ENCODE measurements at places on chromosomes 11 and 22.

DNA sequence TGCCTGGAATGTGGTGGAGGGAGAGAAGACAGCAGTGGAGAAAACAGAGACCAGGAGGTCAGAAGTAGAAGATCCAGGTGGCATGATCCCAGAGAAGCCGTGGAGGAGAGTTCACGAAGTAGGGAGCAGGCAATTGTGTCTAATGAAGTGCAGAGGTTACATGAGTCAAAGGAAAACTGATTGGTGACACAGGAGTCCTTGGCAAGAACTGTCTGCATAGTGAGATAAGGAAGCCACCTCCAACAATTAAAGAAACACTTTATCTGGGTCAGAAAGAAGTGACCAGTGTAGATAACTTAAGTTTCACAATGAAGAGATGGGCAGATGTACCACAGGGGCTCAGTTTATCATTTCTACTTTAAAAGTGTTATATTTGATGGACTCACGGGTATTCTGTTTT, 57.0 kb upstream of the PTH start:
- no peaks in the 10 kb centered on the region for H3K36me3 ChIP-seq
- no peaks in the 10 kb centered on the region for H3K27me3 ChIP-seq
- H3K4me1 ChIP-seq: no peaks in the 10 kb centered on the region
- no peak overlapping the region for H3K27ac ChIP-seq
- DNase-seq: no peak

- H3K36me3 ChIP-seq: no peaks in the 10 kb centered on the region
- no peak for DNase-seq
- H3K27me3 ChIP-seq: peaks cover 38% of the 10 kb centered on the region
Measured at GRCh38 chr11:31919175-31919574, 108.1 kb upstream of the PAX6 start.

- H3K36me3 ChIP-seq: no peaks in the 10 kb centered on the region
- peaks cover 59% of the 10 kb centered on the region for H3K27me3 ChIP-seq
- H3K4me3 ChIP-seq: peak overlapping the region; percentile 85
- peaks cover 7% of the 10 kb centered on the region for H3K4me1 ChIP-seq
Measured at GRCh38 chr11:32333320-32333991, 101.9 kb downstream of the WT1 start.

GRCh38 chr11:112844517-112844916, 116.7 kb upstream of the NCAM1 start:
- H3K4me1 ChIP-seq: no peaks in the 10 kb centered on the region
- no peaks in the 10 kb centered on the region for H3K36me3 ChIP-seq
- DNase-seq: no peak

DNA sequence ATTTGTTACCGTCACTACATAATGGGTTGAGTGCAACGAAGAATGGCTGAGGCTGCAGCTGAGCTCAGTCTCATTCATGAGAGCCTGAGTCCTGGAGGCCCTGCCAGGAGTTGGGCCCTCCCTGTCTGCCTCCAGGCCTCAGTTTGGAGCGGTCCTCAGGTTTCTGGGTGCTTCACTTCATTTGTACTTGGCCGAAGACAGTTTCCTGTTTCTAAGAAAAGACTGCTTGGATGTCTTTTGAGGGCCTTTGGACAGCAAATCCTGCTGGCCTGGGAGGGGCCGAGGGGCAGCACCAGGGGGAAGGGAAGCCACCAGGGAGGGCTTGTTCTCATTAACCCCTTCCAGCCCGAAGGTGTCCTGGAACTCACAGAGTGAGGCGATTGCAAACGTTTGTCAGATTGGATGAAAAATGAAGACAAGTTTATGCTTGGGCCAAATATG, 163.1 kb downstream of the ETS1 start:
- no peak overlapping the region for H3K4me3 ChIP-seq
- peak overlapping the region; percentile 97 for H3K27ac ChIP-seq
- H3K36me3 ChIP-seq: no peaks in the 10 kb centered on the region
- DNase-seq: no peak

- no peaks in the 10 kb centered on the region for H3K27me3 ChIP-seq
- DNase-seq: no peak
- peaks cover 48% of the 10 kb centered on the region for H3K4me1 ChIP-seq
- peak overlapping the region; percentile 98 for H3K27ac ChIP-seq
Measured at GRCh38 chr11:73995731-73996130, 13.1 kb upstream of the UCP2 start.

- H3K36me3 ChIP-seq: peaks cover 23% of the 10 kb centered on the region
- H3K4me1 ChIP-seq: peaks cover 6% of the 10 kb centered on the region
- no peaks in the 10 kb centered on the region for H3K27me3 ChIP-seq
- H3K27ac ChIP-seq: no peak overlapping the region
- DNase-seq: no peak
Measured at GRCh38 chr11:74345420-74345819, 34.0 kb upstream of the P4HA3 start.

GRCh38 chr11:129117595-129118350, 74.4 kb downstream of the ARHGAP32 start:
- no peak for DNase-seq
- H3K4me3 ChIP-seq: no peak overlapping the region
- H3K27me3 ChIP-seq: peaks cover 29% of the 10 kb centered on the region
- no peak overlapping the region for H3K27ac ChIP-seq
- peaks cover 2% of the 10 kb centered on the region for H3K4me1 ChIP-seq

DNA sequence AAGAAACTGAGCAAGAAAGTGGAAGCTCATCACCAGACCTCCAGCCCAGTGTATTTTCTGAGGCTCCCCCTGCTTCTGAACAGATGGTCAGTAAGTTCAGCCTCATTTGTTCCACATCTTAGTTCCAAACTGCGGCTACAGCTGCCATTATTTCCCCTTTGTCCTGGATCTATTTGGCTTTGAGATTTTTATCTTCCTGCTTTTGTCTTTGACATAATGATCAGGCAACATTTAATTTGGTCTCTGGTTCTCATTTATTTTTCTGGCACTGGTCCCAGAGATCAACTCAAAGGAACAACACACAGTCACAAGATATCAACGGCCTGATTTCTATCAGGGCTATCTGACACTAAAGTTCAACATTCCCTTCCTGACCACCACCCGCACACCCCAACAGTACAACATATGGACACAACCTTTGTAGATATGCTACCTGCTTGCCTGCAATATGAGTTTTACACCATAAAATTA, 137.5 kb downstream of the FAM76B start:
- H3K27ac ChIP-seq: no peak overlapping the region
- no peak for DNase-seq
- peaks cover 8% of the 10 kb centered on the region for H3K27me3 ChIP-seq
- H3K4me3 ChIP-seq: no peak overlapping the region
- peaks cover 4% of the 10 kb centered on the region for H3K4me1 ChIP-seq
- peaks cover 4% of the 10 kb centered on the region for H3K36me3 ChIP-seq

DNA sequence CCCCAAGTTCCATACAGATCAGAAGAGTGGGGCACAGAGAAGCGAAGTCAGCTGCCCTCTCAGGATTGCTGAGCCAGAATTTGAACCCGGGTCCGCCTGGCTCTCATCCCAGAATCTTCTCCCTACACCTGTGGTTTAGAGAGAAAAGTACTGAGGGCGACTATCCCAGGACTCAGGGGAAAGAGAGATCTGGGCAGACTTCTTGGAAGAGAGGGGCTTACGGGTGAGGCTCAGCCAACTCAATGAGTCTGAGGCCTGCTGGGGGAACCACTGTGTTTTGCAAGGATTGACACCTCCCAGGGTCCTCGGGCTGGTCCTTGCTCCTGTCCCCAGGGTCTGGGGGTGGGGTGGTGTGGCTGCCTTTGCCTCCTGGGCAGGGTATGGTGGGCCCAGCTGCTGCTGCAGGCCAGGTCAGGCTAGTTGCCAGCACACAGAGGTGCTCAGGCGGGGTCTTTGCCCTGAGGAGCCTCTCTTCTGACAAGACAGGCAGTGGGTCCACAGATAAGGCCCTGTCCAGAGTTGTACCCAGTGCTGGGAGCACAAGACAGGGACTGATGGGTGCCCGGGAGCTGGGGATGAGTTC, 1.2 kb downstream of the CAPN5 start:
- no peak for DNase-seq
- no peaks in the 10 kb centered on the region for H3K36me3 ChIP-seq
- H3K4me3 ChIP-seq: peak overlapping the region; percentile 90
- H3K4me1 ChIP-seq: peaks cover 17% of the 10 kb centered on the region
- H3K27me3 ChIP-seq: no peaks in the 10 kb centered on the region
- H3K27ac ChIP-seq: no peak overlapping the region

- no peak overlapping the region for H3K4me3 ChIP-seq
- peaks cover 26% of the 10 kb centered on the region for H3K4me1 ChIP-seq
- H3K27ac ChIP-seq: peak overlapping the region; percentile 60
Measured at GRCh38 chr11:14583252-14584034, 60.2 kb upstream of the PDE3B start.

- no peaks in the 10 kb centered on the region for H3K36me3 ChIP-seq
- no peak for DNase-seq
- H3K27ac ChIP-seq: no peak overlapping the region
- no peak overlapping the region for H3K4me3 ChIP-seq
Measured at GRCh38 chr11:112377946-112378345, 117.3 kb upstream of the PLET1 start.

DNA sequence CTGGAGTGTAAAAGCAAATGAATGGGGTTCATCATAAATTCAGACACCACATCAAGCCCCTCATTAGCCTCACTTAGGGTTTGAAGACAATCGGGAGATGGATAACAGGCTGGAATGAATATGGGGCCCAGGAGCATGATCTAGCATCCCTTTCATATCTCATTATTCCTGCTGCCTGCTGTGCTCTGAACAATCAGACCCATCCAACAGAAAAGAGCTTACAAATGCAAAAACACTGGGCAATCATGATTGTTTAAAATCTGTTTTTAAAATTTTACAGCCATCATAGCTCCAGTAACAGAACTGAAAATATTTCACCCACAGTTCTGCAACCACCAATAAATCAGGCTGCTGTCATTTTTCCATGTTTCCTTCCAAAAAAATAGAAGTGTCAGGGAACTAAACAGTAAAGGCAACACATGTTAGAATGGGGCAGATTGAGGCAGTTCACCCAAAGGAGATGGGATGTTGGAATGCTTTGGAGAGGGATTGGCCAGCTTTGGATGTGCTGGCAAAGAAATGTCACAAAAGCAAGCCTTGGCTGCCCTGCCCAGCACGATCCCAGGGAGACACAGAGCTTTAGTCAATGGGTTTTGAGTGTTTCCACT, 47.8 kb upstream of the BMAL1 start:
- no peaks in the 10 kb centered on the region for H3K36me3 ChIP-seq
- peaks cover 6% of the 10 kb centered on the region for H3K27me3 ChIP-seq
- DNase-seq: no peak
- H3K27ac ChIP-seq: no peak overlapping the region
- no peak overlapping the region for H3K4me3 ChIP-seq

DNA sequence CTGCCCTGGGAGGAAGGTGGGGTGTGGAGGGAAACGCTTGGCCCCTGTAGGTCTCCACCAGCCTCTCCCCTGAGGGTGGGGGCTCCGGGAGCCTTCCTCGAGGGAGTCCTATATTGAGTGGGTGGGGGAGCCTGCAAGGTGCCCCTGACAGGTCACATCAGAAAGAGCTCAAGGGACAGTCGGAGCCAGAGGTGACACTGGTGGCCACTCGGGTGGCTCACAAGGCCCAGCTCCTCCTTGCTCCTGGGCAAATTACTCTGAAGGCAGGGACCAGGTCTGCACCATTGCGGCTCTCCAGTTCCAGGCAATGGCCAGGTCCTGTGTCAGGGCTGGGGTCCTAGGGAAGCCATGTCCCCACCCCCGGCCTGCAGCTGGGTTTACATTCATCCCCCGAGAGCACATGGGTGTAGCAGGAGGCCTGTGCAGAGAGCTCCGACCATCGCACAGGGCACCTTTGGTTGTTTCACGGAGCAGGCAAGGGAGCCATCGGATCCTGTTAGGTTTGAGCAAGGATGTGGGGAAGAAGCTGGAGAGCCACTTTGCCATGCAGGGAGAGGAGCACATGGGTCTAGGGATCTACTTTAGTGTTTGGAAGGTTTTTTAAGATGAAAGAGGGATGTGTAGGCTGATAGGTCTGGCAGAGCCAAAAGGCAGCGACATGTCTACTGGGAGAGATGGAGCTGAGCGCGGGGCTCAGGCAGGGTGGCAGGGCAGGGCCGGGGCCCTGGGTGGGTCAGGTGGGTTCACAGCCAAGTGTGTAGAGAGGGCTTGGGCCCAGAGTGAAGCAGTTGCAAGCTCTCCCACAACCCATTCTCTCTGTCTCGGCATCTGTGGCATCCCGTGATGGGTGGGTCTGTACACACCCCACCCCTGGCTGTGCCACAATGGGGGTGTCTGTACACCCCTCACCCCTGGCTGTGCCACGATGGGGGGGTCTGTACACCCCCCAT, 14.8 kb downstream of the CCND1 start:
- peak overlapping the region; percentile 49 for H3K4me3 ChIP-seq
- peaks cover 5% of the 10 kb centered on the region for H3K4me1 ChIP-seq
- DNase-seq: no peak
- no peak overlapping the region for H3K27ac ChIP-seq
- H3K36me3 ChIP-seq: no peaks in the 10 kb centered on the region

DNA sequence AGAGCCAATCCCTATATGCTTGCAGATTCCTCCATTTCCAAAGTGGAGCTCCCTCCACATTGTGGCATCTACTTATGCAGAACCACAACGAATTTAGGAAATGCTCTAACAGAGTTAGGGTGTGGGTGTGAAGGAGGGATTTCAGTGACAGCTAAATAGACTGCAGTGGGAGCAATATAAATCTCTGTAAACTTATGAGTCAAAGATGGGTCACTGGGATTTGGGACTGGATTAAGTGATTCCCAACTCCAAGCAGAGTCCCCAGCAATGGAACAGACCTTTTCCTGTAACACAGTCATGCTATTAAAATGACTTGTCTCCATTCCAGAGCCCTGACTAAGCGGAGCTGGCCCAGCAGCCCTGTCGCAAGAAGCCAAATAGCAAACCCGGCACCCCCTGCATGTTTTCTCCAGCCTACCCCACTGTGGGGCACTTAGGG, 36.6 kb downstream of the RPL27A start:
- no peak overlapping the region for H3K4me3 ChIP-seq
- peaks cover 33% of the 10 kb centered on the region for H3K27me3 ChIP-seq
- H3K27ac ChIP-seq: no peak overlapping the region
- H3K36me3 ChIP-seq: no peaks in the 10 kb centered on the region

DNA sequence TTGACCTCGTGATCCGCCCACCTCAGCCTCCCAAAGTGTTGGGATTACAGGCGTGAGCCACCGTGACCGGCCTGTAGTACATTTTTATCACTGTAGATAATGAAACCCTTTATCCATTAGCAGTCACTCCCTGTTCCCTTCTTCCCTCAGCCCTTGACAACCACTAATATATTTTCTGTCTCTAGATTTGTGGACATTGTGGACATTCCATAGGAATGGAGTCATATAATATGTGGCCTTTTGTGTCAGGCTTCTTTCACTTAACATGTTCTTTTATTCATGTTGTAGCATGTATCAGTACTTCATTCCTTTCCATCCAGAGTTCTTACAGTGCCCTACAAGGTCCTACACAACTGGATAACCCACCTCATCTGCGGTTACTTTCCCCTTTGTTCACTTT, 30.5 kb downstream of the RRM1 start:
- peaks cover 5% of the 10 kb centered on the region for H3K4me1 ChIP-seq
- H3K36me3 ChIP-seq: peaks cover 25% of the 10 kb centered on the region
- no peaks in the 10 kb centered on the region for H3K27me3 ChIP-seq
- DNase-seq: no peak

GRCh38 chr11:20367313-20367948, 3.9 kb downstream of the HTATIP2 start:
- no peaks in the 10 kb centered on the region for H3K27me3 ChIP-seq
- DNase-seq: no peak
- peak overlapping the region; percentile 81 for H3K27ac ChIP-seq
- H3K4me3 ChIP-seq: peak overlapping the region; percentile 63
- H3K36me3 ChIP-seq: no peaks in the 10 kb centered on the region

Data from T-helper 17 cell (primary cell).